Activated effector memory CD4-positive, alpha-beta T cell treated with anti-CD3 and anti-CD28 coated beads, Interleukin-2, amount 50 U/mL, for 16 hours (primary cell): ENCODE measurements at places on chromosomes 13 and 19.

DNA sequence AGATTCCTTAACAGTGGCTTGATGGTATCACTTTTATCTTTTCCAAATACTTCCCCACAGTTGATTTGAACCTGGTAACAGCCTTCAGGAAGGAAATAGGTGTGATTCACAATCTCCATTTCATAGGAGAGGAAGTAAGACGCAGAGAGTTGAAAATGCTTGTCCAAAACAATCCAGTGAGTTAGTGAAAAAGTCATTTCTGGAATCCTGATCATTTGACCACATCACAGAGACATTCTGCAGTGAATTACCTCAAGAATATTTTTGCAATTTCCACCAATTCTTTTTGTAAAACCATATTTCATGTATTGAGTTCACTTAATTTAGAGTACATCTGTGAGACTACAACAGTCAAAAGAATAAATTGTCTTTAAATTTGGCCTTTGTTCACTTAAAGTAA, 292.8 kb downstream of the DCLK1 start:
- DNase-seq, result no peak

DNA sequence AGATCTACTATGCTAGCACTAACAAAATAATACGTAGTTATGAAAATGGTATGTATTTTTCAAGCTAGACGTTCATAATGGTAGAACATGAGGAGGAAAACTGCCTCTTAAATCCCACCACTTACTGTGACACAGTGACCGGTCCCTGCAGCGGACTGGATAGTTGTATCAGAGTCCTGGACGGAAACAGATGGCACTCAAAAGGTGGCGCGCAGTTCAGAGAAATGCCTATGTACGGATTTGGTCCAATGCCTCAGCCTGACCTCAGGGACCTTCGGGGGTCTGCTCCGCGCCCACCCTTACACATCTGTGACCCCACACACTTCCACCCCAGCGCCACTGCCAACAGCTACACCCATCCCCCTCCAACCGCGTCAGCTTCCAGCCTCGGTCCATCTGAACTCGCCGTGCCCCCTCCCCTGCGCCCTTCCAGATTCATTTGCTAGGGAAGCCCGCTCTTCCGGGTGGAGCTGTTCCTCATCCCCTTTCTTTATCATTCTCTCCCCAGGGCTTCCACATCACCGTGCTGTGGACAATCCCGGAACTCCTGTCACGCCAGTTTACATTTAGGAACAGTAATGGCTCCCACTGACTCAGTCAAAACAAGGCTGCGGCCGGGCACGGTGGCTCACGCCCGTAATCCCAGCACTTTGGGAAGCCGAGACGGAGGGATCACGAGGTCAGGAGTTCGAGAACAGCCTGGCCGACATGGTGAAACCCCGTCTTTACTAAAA, 792 bp upstream of the LENG8 start:
- DNase-seq, result peak; percentile 79

DNA sequence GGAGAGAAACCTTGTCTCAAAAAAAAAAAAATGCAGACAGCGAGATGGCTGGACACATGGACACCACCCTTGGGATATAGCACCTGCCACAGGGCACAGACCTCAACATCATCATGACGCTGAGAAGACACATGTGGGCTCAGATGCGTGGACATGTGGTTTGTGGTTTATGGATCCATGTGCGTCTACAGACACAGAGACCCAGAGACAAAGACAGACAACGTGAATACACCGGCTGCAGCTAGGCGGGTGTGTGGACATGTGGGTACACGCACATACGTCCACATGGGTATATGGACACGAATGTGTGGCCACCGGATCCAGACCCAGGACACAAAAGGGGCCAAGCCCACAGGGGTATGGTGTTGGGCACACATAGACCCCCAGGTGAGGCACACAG, 1.3 kb downstream of the TNFSF14 start:
- peak; percentile 75 for DNase-seq

DNA sequence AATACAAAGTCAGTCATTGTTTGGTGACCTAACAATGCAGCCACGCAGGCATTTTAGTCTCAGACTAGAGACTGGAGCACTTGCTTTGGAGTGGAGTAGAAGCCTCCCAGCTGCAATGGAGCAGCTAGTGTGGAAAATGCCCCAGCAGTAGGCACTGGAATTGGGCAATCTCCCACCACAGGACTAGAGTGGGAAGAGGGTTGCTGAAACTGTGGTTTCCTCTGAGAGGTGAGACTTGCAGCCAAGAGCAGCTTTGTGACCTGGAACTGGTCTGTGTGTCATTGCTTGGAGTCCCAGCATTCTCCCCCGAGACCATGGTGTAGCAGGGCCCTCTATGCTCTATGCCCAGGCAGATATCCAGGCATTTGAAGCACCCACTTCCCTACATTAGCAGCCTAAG, 556.3 kb downstream of the UQCRFS1 start:
- no peak for DNase-seq

- no peak for DNase-seq
Measured at GRCh38 chr19:28577233-28577632, 635.7 kb downstream of the UQCRFS1 start.

GRCh38 chr13:97974773-97975172, 21.3 kb downstream of the IPO5 start:
- no peak for DNase-seq

- DNase-seq, result peak; percentile 91
Measured at GRCh38 chr19:21474671-21475181, 30.7 kb upstream of the ZNF429 start.

GRCh38 chr13:31172001-31172400, 10.3 kb upstream of the HSPH1 start:
- DNase-seq, result no peak

DNA sequence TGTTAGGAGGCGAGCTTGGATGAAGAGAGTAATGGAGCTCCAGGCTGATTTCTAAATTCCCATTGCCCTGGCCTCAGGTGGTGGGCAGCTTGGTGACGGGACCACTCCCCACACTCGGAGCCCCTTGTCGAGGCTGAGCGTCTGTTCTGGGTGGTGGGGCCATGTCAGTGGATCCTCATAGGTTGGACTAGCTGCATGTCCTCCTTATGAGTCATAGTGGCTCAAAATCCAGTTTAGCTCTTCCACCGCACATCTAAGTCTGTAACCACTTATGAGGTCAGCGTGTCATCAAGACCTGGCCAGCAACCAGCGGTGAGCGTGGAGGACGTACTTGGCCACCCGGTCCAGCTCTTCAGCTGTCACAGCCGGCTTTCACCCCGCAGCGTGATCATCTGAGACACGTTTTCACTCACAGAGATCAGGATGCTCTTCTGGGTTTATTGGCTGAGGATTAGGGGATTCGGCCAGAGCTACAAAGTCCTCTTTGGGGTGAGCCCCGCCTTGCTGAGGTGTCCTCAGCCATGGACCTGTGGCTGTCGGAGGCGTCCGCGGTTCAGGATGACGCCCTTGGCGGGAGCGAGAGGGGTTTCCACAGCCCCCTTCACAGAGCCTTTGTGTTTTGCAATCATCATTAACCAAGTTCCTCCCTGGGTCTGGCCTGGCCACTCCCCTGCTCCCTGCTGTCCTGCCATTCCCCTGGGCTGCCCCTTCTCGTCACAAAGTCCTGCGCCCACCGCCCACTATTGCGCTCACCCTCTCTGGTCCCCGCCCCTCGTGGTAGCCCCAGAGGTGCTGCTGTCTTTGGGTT, 41.9 kb downstream of the ADPRHL1 start:
- DNase-seq, result no peak

DNA sequence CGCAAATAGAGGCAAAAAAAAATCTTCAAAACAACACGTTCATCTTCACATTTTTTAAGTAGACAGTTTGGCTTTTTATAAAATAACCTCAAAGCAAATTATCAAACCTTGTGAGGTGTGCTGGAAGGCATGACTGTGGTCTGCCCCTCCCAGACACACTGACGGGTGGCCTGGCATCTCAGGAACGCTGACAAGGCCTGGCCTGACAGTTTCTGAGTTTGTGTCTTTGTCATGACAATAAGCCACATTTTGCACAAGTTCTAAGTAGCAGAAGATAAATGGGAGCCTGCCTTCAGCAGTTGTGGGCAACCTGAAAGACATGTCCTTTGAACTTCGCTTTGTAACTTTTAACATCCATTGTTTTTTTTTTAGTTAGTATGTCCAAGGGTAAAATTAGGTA, 38.5 kb downstream of the SOX21 start:
- DNase-seq, result no peak

DNA sequence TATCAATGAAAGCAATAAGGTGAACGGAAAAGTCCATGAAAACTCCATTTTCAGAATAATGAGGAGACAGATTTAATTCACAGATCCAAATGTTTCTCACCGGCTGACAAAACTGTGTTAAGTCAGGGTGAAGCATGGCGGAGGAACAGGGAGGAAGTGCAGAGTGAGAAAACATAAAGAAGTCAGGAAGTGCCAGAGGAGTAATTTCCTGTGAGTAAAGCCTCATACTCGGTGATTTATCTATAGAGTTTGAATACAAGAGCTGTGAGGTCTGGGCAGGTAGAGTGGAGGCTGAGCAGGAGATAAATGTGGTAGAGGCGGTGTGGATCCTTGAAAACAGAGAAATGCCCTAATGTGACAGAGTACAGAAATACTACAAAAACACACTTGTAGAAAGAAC, 11.4 kb downstream of the CARD8 start:
- peak; percentile 76 for DNase-seq
